ENCODE measurements at places on chromosomes 2 and 18.

DNA sequence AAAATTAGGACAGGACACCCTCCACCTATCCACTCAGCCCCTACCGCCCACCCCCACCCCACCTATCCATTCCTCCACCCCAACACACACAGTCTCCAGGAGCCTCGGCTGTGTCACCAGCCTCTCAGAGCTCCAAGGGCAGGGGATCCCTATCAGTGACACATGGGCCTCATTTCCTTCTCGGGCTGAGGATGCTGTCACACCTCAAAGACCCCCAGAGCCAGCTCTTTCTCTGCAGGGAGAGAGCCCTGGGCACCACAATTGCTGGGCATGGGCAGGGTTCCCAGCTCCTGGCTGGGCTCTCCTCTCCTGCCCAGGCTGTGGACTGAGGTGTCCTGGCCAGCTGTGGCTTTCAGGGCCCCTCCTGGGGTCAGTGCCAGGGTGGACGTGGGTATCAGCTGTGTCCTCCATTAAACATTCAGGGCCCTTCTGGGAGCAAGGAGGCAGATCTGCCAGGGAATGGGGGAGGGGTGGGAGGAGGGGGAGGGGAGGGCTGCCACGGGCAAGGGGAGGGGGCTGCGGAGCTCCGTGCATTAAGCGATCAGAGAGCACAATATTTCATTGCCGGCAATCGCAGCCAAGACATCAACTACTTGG is 14.3 kb upstream of the ECEL1 start:
- no peak overlapping the region for H3K4me3 ChIP-seq
- no peak overlapping the region for H3K27ac ChIP-seq
- no peak for DNase-seq
- no peaks in the 10 kb centered on the region for H3K27me3 ChIP-seq

GRCh38 chr2:227033471-227034148 is 130.4 kb downstream of the COL4A4 start:
- no peaks in the 10 kb centered on the region for H3K36me3 ChIP-seq
- H3K4me3 ChIP-seq = no peak overlapping the region
- peaks cover 5% of the 10 kb centered on the region for H3K4me1 ChIP-seq

GRCh38 chr2:148557844-148558436 is 86.6 kb upstream of the EPC2 start:
- H3K27ac ChIP-seq = no peak overlapping the region
- H3K4me1 ChIP-seq = no peaks in the 10 kb centered on the region
- no peak for DNase-seq
- H3K27me3 ChIP-seq = no peaks in the 10 kb centered on the region

- H3K4me1 ChIP-seq = peaks cover 7% of the 10 kb centered on the region
- no peak for DNase-seq
- H3K27ac ChIP-seq = no peak overlapping the region
- H3K4me3 ChIP-seq = no peak overlapping the region
- no peaks in the 10 kb centered on the region for H3K36me3 ChIP-seq
Observed at GRCh38 chr2:8602809-8603208, 79.0 kb upstream of the ID2 start.

- no peak overlapping the region for H3K4me3 ChIP-seq
- no peak overlapping the region for H3K27ac ChIP-seq
- no peak for DNase-seq
- H3K4me1 ChIP-seq = no peaks in the 10 kb centered on the region
- H3K27me3 ChIP-seq = no peaks in the 10 kb centered on the region
- H3K36me3 ChIP-seq = no peaks in the 10 kb centered on the region
Observed at GRCh38 chr18:77983270-77983669, 733.6 kb downstream of the GALR1 start.

- H3K4me3 ChIP-seq = no peak overlapping the region
- H3K27me3 ChIP-seq = no peaks in the 10 kb centered on the region
- peaks cover 2% of the 10 kb centered on the region for H3K4me1 ChIP-seq
- no peak overlapping the region for H3K27ac ChIP-seq
Observed at GRCh38 chr2:10083692-10084211, 3.5 kb upstream of the CYS1 start.

DNA sequence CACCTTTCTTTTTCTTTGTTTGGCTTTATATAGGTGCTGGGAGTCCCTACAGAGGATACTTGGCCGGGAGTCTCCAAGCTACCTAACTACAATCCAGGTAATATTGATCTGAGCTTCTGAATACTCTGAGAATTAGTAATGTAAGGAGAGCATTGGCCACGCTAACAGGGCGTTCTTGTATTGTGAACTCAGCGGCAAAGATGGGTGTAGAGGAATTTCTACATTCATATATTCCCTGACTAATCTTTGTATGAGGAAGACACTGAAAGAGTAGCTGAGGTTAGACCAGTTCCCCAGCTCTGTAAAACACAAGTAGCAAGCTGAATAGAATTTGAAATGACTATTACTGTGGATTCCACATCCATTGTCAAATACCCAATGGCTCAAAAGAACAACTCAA is 48.5 kb downstream of the CDK15 start:
- H3K4me3 ChIP-seq = no peak overlapping the region
- no peaks in the 10 kb centered on the region for H3K4me1 ChIP-seq
- no peak for DNase-seq
- H3K27me3 ChIP-seq = no peaks in the 10 kb centered on the region

GRCh38 chr2:63614983-63615945 is 26.5 kb downstream of the MDH1 start:
- no peak overlapping the region for H3K4me3 ChIP-seq
- no peaks in the 10 kb centered on the region for H3K27me3 ChIP-seq
- H3K4me1 ChIP-seq = no peaks in the 10 kb centered on the region
- no peak for DNase-seq
- H3K27ac ChIP-seq = no peak overlapping the region

GRCh38 chr2:116411211-116411610 is 1403.3 kb upstream of the DDX18 start:
- H3K27ac ChIP-seq = no peak overlapping the region
- DNase-seq = no peak
- H3K27me3 ChIP-seq = no peaks in the 10 kb centered on the region
- no peak overlapping the region for H3K4me3 ChIP-seq
- H3K36me3 ChIP-seq = no peaks in the 10 kb centered on the region
- H3K4me1 ChIP-seq = no peaks in the 10 kb centered on the region

GRCh38 chr18:42196651-42197050 is 241.6 kb downstream of the PIK3C3 start:
- H3K4me3 ChIP-seq = no peak overlapping the region
- no peak for DNase-seq
- H3K27ac ChIP-seq = no peak overlapping the region
- no peaks in the 10 kb centered on the region for H3K27me3 ChIP-seq
- H3K4me1 ChIP-seq = no peaks in the 10 kb centered on the region
- H3K36me3 ChIP-seq = no peaks in the 10 kb centered on the region

- no peaks in the 10 kb centered on the region for H3K27me3 ChIP-seq
- peaks cover 3% of the 10 kb centered on the region for H3K4me1 ChIP-seq
- no peak overlapping the region for H3K27ac ChIP-seq
- H3K36me3 ChIP-seq = no peaks in the 10 kb centered on the region
- no peak for DNase-seq
- H3K4me3 ChIP-seq = no peak overlapping the region
Observed at GRCh38 chr2:45944074-45944473, 292.6 kb downstream of the PRKCE start.

- H3K36me3 ChIP-seq = no peaks in the 10 kb centered on the region
- no peaks in the 10 kb centered on the region for H3K4me1 ChIP-seq
- no peaks in the 10 kb centered on the region for H3K27me3 ChIP-seq
- DNase-seq = no peak
- no peak overlapping the region for H3K27ac ChIP-seq
Observed at GRCh38 chr2:186949726-186950256, 100.8 kb upstream of the ZSWIM2 start.
